ENCODE measurements at places on chromosomes 6 and 20.

- no peak for DNase-seq
Observed at GRCh38 chr6:99080191-99080590, 132.4 kb upstream of the FBXL4 start.

- DNase-seq: no peak
Observed at GRCh38 chr20:48930035-48930434, 8.5 kb downstream of the ARFGEF2 start.

DNA sequence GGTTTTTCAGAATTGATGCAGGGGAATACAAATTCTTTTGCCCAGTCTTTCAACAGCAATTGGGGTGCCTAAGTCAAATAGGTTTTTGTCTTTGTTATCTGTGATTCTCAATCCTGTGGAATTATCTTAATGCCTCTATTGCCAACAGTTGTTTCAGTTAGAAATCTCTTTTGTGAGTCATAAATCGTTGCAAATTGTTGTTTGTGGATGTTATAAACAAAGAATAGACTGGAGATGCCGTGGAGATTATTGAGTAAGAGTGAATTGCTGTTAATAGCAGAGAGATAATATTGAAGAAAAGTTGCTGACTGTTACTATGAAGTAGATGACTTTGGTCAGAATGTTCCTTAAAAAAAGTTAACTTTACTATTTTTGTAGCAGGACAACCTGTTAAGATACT, 63.7 kb upstream of the POPDC3 start:
- no peak for DNase-seq

GRCh38 chr6:156949376-156949775, 172.2 kb downstream of the ARID1B start:
- DNase-seq: no peak

DNA sequence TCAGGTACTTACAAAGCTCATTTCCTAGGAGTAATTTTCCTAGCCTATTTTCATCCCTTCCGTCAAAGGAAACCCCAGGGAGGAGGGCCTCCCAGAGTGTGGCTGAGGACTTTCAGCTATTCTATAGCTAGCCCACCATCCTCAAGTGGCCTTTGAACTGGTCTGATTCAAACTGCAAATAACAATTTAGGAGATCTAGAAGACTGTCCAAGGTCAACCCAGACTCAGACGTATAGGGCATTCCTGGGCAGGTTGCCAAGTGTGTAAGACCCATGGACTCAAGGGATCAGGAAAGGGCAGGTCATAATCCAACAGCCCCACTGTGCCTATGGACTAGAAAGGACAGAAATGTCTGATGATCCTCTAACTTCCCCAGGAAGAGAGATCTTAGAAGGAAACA, 2.1 kb upstream of the RRAGD start:
- no peak for DNase-seq

GRCh38 chr20:24492698-24493097, 23.3 kb downstream of the SYNDIG1 start:
- no peak for DNase-seq

- DNase-seq: peak; percentile 28
Observed at GRCh38 chr20:53284696-53285095, 308.9 kb downstream of the ZNF217 start.

DNA sequence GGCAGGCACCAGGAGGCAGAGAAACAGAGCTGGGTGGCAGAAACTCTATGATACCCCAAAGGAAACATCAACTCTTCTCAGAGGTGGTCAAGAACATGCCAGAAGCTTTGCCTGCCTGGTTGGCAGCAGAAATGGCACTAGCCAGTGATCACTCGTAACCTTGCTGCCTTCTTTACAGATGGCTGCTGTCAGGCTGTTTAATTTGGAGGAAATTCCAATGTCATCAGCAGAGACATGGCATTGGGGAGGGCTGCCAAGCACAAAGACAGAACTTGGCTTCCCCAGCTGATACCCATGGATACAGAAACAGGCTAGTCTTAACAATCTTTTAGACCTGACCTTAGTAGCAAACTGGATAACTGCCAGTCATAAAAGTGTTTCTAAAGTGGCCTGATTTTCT, 153.6 kb downstream of the GMPR start:
- DNase-seq: peak; percentile 67

DNA sequence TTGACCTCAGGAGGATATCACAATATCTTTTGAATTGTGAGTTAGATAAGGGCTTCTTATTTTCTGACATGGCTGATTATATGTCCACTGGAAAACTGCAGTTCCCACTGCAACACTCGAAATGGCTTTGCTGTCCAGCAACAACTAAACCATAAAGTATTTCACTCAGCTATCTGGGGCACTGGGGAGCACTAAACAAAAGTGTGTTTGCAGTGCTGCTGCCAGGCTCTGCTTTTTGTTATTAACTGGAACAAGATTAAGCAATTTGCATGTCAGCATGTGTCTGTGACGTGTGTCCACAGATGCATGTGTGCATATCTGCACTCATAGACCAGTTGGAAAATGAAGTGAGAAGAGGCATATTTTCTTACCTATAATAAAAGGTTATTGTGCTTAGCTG, 107.8 kb upstream of the CCN2 start:
- peak; percentile 15 for DNase-seq

- no peak for DNase-seq
Observed at GRCh38 chr20:57484772-57485171, 40.2 kb downstream of the CTCFL start.

DNA sequence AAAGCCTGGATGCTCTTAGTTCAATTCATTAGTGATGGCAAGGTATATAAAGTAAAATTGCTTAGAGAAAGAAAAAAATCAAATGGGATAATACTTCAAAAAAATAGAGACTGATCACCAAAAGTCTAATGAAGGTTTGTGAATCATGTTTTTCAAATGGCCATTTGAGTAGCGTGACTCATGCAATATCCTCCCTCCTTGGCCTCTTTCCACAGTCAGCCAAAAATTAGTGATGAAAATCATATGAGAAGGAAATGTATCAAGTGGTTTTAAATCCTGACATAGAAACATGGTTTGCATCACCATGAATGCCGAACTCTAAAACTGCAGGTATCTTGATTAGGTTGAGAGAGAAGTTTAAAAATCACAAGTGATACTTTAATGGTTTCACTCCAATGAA, 1.2 kb upstream of the COL19A1 start:
- no peak for DNase-seq

GRCh38 chr6:17159240-17159639, 57.4 kb downstream of the STMND1 start:
- no peak for DNase-seq

DNA sequence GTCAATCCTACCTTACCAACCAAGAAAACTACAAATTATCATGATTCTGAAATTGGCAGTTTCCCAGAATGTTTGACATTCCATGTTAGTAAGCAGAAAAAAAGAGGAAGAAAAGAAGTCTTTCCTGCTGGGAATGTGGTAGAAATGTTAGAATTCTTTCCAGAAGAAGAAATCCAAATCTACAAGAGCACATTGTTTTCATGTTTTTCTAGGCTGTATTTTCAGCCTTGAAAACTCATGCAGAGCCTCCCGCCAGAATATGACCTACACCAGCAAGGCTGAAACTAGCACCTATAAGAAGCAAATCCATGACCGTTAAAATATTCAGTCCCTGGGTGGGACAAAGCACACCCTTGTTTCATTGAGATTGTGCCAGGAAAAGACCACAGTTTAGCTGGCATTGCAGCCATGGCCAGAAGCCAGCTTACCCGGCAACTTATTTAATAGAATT, 259.4 kb downstream of the GJA1 start:
- DNase-seq: peak; percentile 77

GRCh38 chr20:1337441-1337840, 8.5 kb upstream of the SDCBP2 start:
- no peak for DNase-seq

DNA sequence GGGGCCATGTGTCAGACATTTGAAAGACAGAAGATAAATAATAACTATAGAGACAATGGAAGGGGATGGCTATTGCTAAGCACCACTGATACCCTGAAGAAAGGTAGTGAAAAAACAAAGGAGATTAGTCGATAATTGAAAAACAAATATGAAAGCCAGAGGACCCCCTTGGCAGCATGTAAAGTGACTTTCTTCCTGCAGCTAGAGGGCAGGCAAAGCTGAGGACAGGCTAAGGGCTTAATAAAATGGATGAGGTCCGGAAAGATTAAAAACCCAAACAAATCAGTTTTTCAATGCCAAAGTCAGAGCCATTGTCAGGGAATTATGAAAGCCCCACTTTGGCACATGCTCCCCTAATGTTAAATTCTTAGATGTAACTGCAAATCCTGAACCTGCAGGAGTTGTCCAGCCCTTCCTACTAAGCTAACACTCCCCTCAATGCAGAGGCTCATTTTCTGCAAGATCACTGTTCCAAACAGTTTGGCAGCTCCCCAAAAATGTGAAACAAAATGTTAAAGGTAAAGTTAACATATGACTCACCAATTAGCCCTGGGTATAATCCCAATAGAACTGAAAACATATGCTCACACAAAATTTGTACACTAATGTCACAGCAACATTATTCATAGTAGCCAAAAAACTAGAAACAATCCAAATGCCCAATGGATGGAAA, 1177.9 kb downstream of the GRIK2 start:
- no peak for DNase-seq

GRCh38 chr6:167108278-167108677, 14.6 kb upstream of the CCR6 start:
- DNase-seq: no peak

DNA sequence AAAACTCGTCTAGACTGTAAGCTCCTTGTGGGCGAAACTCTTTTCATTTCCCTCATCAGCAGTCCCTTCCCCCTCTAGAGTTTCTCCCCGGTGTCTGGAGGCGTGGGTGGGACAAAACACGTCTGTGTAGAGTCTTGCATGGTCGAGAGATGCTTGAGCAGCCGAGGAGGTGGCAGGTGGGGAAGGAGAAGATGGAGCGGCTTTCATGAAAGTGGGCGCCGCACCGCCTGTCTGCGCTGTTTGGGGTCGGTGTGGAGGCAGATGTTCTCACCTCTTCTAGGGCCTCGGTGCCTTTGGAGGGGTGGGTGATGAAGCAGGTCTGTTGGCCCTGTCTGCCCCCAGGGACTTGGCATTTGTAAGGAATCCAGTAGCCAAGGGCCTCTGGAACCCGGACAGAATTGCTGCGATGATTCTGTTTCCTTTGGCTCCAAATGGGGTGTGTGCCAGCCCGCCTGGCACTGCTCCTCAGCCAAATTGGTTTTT, 1.2 kb downstream of the BRPF3 start:
- peak; percentile 24 for DNase-seq

DNA sequence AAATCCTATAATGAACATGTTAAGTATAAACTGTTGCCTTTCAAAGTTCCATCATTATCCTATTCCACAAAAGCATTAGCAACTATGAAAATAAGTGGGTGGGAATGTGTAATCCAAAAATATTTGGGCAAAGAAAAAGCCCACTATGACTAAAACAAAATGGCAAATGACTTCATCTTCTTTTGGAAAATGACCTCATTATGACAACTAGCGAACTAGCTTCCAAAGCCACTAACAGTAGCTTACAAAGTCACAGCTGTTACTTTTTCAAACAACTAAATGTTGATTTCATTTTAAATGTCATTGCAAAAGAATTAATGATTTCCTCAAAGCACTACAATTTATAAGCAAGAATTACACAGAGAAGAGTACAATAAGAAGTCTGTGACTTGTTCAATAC, 49.8 kb upstream of the RUNX2 start:
- no peak for DNase-seq

GRCh38 chr6:16067568-16067967, 61.3 kb upstream of the MYLIP start:
- DNase-seq: no peak

GRCh38 chr6:23696992-23697391, 429.0 kb upstream of the NRSN1 start:
- DNase-seq: no peak

- DNase-seq: no peak
Observed at GRCh38 chr6:42012501-42013133, 37.7 kb upstream of the TAF8 start.

DNA sequence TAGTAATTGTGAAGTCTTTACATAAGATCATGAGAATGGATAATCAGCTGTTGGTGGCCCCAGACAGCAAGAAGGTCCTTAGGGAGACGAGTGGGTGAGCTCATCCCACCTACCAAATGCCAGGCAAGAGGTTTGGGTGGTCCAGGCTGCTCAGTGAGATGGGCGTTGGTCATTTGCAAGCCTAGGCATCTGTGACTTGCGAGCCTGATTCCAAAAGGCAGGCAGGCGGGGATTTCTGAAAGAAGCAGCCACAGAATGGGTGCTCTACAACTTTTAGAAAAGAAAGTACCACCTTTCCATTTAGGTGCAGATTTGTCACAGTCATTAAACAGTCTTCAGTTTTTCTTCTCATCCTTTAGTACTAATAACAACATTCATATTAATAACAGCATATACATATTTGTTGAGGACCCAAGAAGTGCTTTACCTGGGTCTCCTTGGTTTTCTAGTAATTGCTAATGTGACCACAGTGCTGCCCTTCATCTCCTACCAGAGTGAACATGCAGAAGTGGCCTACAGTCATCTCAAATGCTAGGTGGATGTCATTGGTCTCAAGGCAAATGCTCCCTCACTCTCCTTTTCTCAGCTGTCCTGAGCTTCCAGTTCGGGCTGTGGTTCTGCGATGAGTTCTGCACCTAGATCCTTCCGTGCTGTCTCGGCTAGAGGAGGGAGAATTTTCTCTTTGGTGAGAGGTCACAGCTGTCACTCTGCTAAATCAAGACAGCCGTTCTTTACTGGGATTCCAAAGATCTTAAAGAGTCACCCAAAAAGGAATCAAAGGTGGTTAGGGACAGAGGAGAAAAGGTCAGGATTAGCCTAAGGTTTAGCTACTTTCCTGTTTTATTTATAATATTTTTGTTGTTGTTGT, 2.7 kb downstream of the WRNIP1 start:
- no peak for DNase-seq

DNA sequence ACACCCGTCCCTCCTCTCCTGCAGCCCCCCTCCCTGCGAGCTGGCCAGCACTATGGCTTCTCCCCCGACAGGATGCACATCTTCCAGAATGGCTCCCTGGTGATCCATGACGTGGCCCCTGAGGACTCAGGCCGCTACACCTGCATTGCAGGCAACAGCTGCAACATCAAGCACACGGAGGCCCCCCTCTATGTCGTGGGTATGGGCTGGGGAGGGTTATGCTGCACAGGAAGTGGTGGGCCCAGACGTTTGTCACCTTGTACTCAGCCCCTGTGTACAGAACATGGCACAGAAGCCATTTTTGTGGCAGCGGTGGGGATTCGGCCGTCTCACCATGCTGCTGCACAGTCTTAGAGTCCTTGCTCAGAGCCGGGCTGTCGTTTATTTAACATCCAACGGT, 29.0 kb upstream of the SRF start:
- no peak for DNase-seq

- DNase-seq: no peak
Observed at GRCh38 chr6:57469072-57469471, 151.6 kb downstream of the PRIM2 start.

DNA sequence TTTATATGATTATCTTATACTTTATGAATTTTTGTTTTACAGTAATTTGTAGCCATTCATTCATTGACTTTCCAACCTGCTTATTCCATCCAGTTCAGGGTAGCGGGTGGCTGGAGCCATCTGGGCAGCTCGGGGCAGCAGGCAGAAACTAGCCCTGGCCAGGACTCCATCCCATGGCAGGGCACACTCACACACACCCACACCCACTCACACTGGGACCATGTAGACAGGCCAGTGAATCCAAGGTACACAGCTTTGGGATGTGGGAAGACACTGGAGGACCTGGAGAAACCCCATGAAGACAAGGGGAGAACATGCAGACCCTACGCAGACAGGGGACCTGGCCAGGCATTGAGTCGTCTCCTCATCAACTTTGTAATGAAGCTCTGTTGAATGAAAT, 84.8 kb downstream of the ADGRG6 start:
- no peak for DNase-seq
